Epithelial cell of prostate (primary cell): ENCODE measurements at places on chromosomes 7 and 10.

GRCh38 chr7:84535580-84536270 lies 341.1 kb upstream of the SEMA3A start:
- DNase-seq: no peak

- no peak for DNase-seq
These were observed 155.4 kb downstream of the POU6F2 start for GRCh38 chr7:39133088-39133487.

- DNase-seq: no peak
These were observed 593.5 kb upstream of the MGMT start for GRCh38 chr10:128873411-128874054.

DNA sequence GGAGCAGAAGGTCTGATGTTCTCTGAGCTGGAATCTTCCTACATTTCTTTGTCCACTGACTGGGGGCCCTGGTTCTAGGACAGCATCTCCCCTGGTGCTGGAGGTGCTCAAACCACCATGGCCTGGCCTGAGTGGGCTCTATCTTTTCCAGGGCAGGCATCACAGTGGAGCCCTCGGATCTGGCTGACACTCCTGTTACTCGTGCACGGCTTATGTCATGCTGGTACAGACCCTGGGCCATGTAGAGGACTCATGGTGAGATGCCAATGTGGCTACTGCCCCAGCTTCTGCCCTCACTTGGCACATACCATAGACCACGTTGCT lies 96.0 kb downstream of the HIPK2 start:
- no peak for DNase-seq

- DNase-seq: no peak
These were observed 59.0 kb upstream of the TAS2R16 start for GRCh38 chr7:123054357-123055133.

DNA sequence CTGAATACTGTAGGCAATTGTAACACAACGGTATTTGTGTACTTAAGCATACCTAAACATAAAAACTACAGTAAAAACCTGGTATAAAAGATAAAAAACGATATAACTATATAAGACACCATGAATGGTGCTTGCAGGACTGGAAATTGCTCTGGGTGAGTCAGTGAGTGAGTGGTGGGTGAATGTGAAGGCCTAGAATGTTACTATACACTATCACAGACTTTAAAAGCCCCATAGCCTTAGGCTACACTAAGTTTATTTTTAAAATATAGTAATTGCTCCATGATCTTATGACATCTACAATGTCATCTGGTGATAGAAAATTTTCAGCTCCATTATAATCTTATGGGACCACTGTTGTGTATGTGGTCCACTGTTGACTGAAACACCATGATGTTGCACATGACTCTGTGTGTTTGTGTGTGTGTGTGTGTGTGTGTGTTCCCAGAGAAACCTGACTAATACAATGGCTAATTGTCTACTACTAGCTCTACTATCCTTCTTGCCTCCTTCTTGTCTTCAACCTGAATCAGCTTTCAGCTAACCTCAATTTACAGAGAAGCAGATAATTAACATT lies 27.6 kb upstream of the PRPF18 start:
- no peak for DNase-seq

DNA sequence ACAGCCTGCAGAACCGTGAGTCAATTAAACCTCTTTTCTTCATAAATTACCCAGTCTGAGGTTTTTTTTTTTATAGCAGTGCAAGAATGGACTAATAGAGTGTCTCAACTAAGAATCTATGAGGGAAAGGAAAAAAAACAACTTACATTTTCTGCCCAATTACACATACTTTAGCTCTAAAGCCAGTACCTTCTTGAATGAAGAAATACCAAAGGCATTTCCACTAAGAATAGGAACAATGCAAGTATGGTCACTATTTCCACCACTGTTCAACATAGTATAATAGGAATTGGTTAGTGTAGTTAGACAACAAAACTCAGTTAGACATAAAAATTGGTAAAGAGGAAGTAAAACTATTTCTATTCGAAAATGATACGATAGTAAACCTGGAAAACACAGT lies 37.6 kb downstream of the MICU1 start:
- DNase-seq: no peak

DNA sequence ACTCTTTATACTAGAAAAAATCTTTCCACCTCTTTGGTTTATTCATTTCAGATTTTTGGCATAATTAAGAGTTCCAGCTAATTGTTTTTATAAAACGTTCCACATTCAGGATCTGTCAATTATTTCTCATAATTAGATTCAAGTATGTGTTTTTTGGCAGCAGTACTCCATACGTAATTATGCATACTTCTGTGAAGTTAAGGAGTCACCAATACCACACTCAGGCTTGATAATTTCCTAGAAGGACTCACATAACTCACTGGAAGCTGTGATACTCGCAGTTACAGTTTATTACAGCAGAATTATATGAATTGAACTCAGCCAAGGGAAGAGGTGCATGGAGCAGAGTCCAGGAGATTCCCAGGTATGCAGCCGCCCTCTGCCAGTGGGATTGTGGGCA lies 290.5 kb upstream of the AKR1E2 start:
- DNase-seq: no peak

- no peak for DNase-seq
These were observed 31.8 kb downstream of the EPDR1 start for GRCh38 chr7:37952240-37952639.

DNA sequence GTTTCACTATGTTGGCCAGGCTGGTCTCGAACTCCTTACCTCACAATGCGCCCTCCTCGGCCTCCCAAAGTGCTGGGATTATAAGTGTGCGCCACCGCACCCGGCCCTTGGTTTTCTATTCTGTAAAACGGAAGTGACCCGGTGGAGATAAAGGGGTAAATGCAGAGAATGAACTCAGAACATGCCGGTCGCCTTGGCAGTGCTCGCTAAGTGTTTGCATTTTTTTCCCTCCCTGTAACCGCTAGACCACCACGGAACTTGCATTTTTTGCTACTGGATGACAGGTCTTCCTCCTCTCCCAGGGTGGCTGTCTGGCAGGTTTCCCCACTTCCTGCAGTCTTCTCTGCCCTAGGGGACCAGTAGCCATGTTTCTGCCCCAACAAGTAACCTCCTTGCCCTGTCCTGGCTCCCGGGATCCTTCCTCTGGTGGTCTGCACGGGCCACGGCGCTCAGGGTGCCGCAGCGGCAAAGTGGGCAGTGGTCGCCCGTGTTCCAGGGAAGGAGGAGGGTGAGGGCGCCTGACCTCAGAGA lies 18.8 kb upstream of the GNA12 start:
- DNase-seq: no peak

GRCh38 chr7:43876241-43876640 lies 6.9 kb upstream of the MRPS24 start:
- no peak for DNase-seq

- DNase-seq: no peak
These were observed 15.3 kb downstream of the NHLRC2 start for GRCh38 chr10:113869789-113870188.

DNA sequence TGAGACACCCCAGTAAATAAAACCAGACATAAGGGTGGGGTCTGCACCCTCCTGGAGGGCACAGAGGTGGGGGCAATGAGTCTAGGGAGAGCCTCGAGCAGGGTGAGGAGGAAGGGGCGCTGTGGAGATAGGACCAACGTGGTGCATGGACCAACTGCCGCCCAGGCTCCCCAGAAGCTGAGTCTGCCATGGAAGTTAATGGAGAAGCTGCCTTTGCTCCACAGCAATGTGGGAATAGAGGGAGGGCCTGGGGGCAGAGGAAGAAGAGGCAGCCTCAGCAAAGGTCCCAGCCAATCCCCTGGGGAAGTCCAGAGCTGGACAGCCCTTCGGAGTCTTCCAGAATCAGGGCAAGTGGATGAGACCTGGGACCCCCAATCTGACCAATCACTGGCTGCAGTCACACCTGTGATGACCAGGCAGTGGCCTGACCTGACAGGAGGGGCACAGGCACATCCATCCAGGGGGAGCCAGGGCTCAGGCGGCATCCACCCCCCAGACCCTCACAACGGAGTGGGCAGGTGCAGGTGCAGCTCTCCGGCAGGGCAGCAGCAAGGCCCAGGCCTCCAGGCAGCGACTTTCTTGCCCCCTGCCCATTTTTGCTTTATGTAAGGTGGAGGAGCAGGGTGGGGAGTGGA lies 242.2 kb upstream of the PPP2R2D start:
- no peak for DNase-seq

GRCh38 chr7:149586646-149587645 lies 89.3 kb upstream of the ZNF746 start:
- no peak for DNase-seq

GRCh38 chr7:102912742-102913141 lies at the start of gene LRRC17:
Gene LRRC17, plus strand, starts transcription at chr7:102913000. Its CDS starts 20,914 bp downstream, at chr7:102933914.
- no peak for DNase-seq

- DNase-seq: no peak
These were observed 306.4 kb upstream of the MYO3A start for GRCh38 chr10:25627606-25628005.

GRCh38 chr7:157355784-157356511 lies 19.1 kb downstream of the DNAJB6 start:
- DNase-seq: peak; percentile 64

DNA sequence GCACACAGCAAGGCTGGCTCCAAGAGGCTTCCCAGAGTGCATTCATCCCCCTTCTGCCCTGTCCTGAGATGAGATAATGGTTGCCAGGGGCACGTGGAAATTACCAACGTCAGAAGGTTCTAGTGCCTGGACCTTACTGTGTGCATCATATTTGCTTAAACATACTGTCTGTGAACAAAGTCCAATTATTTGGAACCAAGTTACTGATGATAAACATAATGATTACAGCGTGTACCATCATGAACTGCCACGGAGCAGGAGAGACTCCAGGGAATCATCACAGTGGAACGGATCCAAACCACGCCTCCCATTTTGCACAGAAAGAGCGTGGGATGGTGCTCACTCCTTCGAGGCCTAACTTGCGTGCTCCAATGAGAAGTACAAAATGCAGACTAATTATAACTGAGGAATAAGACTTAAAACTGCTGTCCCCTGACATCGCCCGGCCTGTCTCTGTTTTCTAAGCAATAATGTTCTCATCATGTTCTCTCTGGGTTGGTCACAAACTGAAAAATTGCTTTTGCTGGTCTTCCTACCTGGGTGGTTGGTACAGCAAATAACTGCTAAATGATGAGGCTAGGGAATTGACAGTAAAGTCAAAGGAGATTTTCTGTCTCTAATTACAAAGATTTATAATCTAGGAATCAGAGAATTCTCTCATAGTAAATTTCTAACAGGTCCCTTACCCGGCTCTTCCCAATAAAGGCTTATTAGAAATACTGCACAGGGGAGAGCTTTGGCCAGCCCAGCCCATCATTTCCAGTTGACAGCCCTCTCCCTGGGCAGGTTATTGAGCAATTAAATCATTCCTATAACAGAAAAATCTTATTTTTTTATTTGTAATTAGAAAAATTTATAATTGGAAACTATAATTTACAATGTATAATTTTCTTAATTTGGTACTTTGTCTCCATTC lies 182.2 kb downstream of the CAMK1D start:
- no peak for DNase-seq

DNA sequence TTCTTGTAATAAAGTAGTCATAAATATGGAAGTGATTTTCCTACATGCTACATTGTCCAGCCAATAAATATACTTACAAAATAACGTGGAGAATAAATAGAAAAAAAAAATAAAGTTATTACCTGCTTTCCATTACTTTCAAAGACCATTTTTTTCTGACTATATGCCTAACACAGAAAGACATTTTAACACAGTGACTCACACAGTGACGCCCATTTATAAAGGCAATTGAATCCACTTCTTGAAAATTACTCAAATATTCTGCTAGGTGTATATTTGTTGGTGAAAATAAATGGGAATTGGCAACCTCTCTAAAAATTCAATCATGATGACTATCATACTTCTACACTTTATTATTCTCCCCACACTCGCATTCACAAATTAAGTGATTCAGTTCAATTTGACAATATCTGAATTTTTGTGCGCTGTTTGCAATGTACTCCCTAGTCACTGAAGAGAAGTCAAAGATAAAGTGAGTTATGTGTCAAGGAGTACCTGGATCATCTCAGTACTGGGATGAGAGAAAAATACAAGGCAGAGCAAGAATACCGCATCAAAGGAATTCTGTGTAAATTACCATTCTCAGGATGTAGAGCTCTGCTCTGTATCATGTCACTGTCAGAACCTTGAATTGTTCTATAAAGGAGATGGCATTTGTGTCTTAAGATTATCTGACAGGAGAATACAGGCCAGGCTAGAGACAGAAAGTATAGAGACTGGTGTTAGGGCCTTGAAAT lies 642.7 kb downstream of the IPMK start:
- DNase-seq: no peak

DNA sequence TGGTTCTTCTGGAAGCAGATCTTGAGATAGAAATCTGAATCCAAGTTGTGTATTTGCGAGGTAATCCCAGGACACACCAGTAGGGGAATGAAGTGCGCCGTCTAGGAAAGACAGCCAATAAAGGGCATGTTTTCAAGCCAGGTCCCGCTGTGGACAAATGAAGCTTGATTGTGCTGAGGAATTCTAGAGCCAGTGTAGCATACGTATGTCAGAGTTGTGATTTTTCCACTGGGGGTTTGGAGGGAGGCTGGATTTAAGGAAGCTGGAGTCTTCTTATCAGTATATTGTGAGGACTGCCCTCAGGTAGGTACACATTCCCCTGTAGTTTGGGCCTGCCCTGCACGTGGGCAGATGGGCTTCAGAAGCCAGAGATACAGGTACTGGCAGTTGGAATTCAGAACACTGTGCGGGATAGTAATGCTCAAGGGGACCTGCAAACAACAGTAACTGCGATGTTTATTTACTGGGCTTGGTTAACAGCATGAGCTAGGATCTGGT lies 50.9 kb downstream of the GALNT11 start:
- DNase-seq: no peak

- no peak for DNase-seq
These were observed 18.5 kb downstream of the RFC2 start for GRCh38 chr7:74235518-74236268.

DNA sequence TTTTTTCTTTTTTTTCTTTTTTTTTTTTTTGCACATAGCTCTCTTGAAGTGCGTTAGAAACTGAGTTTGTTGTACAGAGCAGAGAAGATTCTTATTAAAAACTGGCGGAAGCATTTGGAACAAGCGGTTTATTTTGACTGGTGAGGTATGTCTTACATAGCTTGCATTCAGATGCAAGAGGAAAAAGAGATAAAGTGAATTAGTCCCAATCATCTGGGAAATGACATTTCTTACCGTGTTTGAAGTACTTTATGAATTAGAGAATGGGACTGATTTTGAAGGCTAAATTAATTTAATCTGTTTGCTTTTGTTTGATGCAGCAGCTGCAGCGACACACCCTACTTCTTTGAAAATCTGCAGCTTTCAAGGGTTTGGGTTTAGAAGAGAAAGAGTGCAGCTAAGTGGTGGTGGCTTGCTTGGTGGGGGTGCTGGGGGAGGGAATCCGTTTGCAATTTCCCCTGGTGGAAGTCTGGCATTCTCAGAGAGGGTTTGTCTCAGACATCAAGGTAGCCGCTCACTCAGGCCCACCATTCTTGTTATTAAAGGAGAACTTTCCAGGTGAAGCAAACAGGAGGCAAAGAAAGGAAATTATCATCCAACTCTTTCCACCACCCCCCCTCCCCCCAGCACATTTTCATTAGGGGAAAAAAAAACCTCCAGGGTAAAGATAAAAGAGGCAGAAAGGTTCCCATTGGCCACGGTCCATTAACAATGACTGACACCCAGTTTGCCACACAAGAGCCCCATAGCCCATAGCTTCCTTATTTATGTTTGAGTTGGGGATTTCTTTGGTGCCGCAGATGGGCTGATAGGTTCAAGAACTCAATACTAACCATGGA lies 231.7 kb downstream of the SKIDA1 start:
- no peak for DNase-seq

- DNase-seq: no peak
These were observed 34.1 kb upstream of the TES start for GRCh38 chr7:116176226-116176625.

- DNase-seq: no peak
These were observed 73.4 kb upstream of the CUX1 start for GRCh38 chr7:101743995-101744360.

GRCh38 chr10:130579913-130580312 lies 443.7 kb downstream of the GLRX3 start:
- DNase-seq: no peak
